Forelimb muscle (tissue), 1 donor: ENCODE measurements at places on chromosomes 5 and 9.
A peak's percentile ranks its signal among the peaks of the same experiment; 100 is the strongest.

DNA sequence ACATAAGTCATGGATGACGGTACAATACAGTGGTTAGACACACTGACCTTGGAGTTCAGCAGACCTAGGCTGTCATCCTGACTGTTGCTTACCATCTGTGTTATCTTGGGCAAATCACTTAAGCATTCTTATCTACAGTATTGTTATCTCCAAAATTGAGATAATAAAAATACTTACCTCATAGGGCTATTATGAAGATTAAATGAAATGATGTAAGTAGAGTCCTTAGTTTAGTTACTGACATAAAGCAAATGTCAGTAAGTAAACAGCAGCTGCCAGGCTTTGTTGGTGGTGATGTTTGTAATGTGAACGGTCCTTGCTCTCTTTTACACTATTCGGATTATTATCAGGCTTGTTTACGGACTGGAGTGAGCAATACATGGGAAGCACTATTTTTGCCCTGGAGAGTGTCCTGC, 107.3 kb upstream of the DPYSL3 start:
- no peak for DNase-seq

GRCh38 chr9:104177003-104177611, 83.0 kb downstream of the SMC2 start:
- DNase-seq = no peak

- DNase-seq = no peak
These were observed 16.2 kb downstream of the PBX3 start for GRCh38 chr9:125763394-125763801.

DNA sequence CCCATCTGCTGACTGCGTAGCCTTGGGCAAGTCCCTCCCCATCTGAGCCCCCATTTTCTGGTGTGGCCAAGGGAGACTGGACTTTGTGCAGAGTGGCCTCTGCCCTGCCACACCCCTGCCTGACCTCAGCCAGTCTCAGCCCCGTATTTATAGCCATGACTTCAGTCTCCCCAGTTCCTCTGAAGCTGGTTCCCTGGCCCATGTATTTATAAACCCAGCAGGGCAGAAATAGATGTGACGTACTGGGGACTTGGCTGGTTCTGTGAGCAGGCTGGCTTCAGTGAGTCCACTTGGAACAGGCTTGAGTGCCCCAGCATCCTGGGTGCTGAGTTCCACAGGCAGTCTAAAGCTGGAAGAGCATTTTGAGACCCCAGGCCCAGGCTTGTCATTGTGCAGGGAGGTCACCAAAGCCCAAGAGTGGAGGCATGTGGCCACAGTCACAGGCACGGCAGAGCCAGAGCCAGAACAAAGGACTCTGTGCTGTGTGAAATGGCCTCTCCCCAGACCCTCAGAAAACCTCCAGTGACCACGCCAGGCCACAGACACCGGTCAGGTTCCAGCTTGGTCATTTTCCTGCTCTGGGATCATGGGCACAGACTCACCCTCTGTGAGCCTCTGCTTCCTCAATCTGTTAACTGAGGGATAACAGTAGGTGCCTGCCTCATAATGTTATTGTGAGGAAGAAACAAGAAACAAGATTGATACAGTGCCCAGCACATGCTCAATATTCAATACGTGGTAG, 30.4 kb upstream of the SYNPO start:
- no peak for DNase-seq

DNA sequence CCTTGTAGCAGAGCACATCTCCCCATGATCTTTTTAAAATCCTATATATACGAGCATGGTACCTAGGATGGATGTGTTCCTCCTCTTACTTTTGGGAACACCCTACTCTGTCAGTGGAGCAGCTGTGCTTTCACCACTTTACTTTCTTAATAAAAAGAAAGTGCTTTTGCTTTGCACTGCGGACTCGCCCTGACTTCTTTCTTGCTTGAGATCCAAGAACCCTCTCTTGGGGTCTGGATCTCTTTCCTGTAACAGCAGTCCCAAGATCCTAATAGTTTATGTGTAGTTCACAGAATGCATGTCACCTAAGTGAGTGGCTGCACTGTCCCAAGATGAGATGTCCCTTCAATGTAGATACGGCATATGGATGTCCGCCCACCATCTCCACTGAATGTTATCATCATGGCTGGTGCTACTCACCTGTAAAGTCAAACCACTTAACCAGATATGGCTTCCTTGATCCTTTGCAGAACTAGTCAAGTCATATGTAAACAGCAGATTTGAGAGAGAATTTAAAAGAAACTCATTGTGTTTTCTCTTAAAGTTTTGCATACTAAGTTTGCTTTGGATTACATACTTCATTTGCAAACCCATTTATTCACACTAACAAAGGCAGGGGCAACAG, 1.9 kb downstream of the FGF1 start:
- no peak for DNase-seq

DNA sequence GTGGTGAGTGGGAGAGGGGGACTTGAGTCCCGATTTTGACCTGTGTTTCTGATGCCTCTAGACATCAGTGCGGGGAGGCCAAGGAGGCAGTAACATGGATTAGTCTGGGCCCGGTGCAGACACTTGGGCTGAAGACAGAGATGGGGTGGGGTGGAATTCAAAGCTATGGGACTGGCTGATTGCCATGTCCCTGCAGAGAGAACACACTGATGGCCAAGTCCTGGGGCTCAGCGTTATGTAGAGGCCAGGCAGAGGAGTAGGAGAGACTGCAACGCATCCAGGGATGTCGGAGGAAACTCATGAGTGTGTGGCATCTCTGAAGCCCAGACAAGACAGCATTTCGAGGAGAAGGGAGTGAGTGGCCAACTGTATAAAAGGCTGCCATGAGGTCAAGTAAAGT, 30.1 kb downstream of the PSD2 start:
- no peak for DNase-seq

DNA sequence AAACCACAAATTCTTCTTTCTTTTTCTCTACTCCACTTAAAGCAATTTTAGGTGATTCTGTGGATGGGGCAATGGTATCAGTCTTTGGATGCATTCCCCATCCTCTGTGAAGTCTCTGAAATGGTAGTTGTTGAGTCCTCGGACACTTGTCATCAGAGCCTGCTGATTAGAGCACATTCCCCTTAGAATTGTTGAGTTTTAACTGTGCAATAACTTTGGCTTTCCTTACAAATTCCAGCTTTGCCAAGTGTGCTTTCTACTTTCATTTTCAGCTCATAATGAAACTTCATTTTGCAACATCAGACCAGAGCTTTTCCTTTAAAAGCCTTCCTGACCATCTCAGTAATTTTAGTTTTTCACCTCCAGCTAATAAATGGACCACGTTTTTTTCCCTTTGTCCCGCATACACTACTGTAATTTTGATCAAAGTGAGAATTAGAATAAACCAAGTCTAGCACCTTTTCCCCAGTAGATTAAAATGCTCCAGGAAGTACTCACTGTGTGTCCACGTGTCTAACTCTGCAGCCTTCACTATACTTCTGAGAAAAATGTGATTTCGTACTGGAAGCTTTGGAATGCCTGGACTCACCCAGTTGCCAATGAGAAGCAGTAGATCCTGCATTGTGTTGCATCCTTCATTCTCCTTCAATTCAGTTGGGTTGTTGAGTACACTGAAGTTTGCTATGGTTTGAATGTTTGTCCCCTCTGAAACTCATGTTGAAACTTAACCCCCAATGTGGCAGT, 135.6 kb downstream of the NTRK2 start:
- no peak for DNase-seq

DNA sequence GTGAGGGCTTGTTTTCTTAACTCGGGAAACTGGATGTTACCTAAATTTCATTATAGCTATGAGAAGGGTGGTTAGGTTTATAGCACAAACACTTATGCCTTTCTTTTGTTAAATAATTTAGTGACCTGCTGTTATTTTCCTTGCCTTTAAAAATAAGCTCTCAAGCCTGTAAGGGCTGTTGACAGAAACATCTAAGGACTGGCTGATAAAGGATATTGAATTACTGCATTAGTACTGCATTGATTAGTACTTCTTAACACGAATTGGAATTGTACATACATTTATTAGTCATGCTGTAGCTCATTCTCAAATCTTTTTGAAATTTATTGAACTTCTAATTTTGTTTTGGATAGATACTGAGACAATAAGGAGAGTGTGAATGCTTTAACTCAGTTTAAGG, 85.1 kb upstream of the DHFR start:
- DNase-seq = no peak

- no peak for DNase-seq
These were observed 3.3 kb downstream of the ANKS6 start for GRCh38 chr9:98793031-98793430.

- no peak for DNase-seq
These were observed 94.6 kb upstream of the RANBP6 start for GRCh38 chr9:6109986-6110385.

DNA sequence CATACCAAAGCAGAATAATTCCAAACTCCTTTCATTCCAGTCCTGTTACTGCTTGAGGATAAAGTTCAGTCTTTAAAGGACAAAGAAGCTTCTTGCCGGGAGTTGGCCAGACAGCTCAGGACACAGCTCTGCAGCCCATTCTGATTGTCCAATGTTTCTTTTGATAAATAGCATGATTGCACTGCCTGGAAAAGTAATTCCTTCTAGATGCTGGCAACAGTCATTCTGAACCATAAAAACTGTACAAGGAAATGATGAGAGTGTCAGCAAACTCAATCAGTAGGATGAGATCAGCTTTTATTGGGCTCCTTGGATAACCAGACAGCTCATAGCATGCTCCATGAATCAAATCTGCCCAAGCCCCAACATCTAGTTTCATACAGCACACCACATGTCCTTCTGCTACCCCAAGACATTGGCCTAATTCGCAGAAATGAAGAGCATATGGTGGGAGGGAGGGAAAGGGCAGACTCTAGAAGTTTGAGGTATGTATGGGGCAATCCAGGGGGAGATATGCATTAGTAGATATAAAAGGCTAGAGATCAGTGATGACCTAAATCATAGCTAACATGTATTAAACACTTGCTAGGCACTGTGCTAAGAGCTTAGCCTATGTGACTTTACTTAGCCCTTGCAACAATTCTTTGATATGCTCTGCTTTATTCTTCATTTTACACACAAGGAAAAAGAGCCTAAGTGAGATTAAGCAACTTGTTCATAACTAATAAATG, 219.9 kb upstream of the NREP start:
- no peak for DNase-seq

GRCh38 chr5:132979367-132979940, 16.0 kb upstream of the AFF4 start:
- DNase-seq = no peak

GRCh38 chr5:69431424-69432303, 16.7 kb downstream of the MARVELD2 start:
- no peak for DNase-seq

DNA sequence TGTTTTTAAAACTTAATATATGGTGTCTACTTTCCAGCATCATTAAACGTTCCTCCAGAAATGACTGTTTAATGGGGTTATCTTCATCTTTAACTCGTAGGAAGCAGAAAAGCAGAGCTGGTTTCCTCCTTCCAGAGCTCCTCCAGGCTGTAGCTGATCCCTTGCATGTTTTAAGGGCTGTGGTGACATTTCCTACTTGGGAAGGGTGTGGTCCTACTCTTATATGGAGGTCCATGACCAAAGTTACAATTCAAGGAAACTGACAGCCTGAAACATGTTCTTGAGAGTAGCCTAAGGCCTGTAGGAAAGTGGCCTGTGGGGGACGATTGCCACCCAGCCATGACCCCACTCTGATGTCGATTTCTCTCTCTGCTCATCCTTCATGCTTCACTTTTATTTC, 297.1 kb downstream of the GADD45G start:
- DNase-seq = no peak

DNA sequence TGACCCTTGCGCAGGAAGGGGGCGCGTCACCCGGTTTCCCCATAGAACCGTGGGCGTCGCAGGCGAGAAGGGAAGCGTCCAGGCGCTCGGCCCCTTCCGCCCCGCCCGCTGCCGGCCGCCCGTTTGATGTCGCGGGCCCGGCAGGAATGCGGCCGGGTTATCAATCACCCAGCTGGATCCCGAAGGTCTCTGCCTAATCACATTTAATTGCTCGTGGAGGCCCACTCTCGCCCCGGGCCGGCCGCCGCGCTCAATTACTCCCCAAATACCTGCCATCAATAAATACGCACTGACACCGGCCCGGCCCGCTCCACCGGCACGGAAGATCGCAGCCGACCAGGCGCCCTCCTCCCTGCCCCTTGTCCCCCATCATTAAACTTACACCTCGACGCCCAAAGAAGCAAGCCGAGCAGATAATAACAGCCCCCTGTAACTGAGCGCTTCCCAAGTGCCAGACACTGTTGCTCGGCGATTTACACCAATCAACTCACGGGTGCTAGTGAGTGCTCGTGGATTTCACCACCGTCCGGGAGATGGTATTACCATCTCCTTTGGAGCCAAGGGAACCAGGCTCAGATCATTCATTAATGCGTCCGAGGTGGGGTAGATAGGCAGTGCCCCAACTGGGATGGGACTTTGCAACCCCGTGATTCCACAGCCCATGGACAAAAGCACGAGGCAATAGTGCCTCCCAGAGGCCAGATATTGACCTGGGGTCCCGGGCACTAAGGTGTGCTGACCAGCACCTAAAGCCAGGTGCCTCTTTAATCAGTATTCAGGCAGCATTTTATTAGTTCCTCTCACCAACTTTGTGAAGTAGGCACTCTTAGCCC, 11.3 kb downstream of the MSX2 start:
- DNase-seq = no peak

DNA sequence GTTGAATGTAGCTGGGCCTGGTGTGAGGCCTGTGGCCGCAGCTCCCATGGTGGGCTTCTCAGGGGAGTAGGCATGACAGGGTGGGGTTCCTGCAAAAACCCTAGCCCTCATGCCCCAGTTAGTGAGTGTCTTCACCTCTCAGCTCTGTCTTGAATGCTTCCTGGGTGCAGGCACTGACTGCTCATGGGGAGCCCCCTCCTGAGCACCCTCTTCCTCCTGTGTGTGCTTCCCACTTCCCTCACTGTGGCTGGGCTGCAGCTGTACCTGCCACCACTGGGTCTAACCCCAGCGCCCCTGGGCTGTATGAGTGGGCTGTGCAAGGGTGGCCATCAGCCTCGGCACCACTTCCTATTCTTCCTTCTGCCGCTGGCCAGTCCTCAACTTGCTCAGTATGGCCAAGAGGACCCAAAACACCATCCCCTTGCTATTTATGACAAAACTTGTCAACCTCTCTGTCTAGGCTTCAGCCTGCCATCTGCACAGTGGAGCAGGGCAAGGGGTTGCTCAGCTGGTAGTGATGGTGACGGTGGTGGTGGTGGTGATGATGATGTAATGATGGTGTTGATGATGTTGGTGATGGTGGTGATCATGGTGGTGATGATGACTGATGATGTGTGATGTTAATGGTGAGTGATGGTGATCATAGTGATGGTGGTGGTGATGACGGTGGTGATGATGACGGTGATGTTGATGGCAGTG, 67.5 kb downstream of the RXRA start:
- DNase-seq = no peak

- no peak for DNase-seq
These were observed 419.8 kb downstream of the DMRT2 start for GRCh38 chr9:1469996-1470395.

- DNase-seq = peak; percentile 73
These were observed at the start of gene CDC42SE2 for GRCh38 chr5:131263648-131264450. Gene CDC42SE2 (plus strand): TSS chr5:131264053. CDS start chr5:131359494, 95,441 bp downstream.

- DNase-seq = no peak
These were observed 329.6 kb downstream of the SLCO4C1 start for GRCh38 chr5:101966476-101966875.

- DNase-seq = no peak
These were observed 1.7 kb upstream of the SYNPO start for GRCh38 chr5:150638488-150639376.

GRCh38 chr5:156479849-156480248, 152.9 kb downstream of the SGCD start:
- no peak for DNase-seq

GRCh38 chr5:36334315-36334714, 32.6 kb upstream of the RANBP3L start:
- DNase-seq = no peak

- DNase-seq = no peak
These were observed 19.5 kb upstream of the RPL26L1 start for GRCh38 chr5:172939611-172940267.
